ENCODE measurements at places on chromosomes 5 and 9.

DNA sequence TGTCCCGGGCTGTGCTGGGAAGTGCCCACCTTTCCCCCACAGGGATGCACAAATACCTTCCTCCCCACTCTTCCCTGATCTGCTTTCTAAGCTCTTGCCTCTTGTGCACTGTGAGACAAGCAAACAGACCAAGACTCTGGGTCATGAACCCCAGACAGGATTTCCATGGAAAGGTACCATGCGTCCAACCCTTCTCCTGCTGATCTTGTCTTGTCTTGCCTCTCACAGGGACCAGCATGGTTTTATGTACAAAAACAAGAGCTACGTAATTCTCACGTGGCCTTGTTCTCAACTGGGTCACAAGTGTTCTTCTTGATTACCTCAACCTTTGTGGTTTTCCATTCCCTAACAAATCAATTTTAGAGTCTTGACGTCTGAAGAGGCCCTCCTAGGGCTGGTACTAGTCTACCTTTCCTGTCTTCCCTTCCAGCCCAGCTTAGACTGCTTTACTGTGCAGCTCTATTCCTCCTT is 176.5 kb upstream of the MAP3K1 start:
- no peak for DNase-seq

- no peak for DNase-seq
These were observed 14.0 kb upstream of the CFAP95 start for GRCh38 chr9:69806627-69807026.

DNA sequence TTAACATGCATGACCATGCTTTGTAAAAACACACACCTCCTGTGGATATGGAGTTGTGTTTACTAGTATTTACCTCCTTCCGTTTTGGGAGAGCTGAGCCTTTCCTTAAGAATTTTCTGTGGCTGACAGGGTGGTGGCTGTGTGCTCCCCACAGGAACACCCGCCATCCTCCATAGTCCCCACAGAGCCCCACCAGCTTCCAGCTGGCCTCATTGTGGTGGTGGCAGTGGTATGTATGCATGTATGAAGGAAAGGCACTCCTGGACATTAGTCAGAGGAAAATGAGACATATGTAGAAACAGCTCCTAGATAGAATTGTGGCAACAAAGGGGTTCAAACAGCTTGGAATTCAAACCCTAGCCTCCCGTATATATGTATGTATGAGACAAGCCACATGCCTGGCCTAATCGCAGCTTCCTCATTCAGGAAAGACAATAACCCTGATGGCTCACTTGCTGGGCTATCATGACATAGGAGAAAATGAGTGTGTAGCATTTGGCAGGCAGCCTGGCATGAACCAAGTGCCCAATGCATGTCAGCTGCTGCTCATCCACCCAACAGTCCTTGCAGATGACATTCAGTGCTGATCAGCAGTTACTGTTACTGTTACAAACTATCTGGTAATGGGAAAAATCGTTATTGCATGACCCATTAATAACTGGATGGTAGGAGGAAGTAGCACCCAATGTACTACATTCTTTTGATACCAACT is 459.7 kb downstream of the EBF1 start:
- peak; percentile 2 for DNase-seq

GRCh38 chr9:126204708-126205225 is 121.9 kb upstream of the MVB12B start:
- no peak for DNase-seq

DNA sequence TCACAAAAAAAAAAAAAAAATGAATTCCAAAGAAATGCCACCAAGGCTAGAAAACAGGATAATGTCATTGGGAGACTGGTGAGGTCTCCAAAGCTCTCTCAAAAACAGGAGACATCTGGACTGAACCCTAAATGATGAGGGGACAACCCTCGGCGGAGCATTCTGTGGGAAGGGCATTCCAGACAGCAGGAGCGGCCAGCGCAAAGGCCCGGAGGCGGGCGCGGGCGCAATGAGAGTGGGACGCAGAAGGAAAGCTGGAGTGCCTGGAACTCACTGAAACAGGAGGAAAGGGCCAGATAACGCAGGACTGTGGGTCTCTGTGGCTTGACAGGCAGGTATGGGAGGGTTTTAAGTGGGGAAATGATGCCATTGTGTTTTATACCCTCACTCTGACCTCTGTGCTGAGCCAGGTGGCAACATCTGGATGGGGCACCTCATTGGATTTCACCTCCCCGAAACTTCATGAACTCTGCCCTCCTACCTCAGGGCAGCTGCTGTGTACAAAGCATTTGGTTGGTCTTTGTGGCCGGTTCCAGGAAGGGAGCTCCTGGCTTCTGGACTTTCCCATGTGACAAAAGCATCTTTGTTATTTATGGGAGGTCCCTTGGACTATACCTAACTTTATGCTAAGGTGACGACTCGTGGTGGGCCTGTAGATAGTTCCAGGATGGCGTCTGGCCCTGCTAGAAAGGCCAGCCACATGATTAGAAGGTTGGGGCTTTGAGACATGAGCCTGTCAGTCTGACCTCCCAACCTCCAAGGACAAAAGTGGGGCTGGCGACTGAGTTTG is 11.5 kb upstream of the MAPK9 start:
- no peak for DNase-seq

- peak; percentile 54 for DNase-seq
These were observed 19.7 kb downstream of the ANXA2R start for GRCh38 chr5:43020399-43020746.

DNA sequence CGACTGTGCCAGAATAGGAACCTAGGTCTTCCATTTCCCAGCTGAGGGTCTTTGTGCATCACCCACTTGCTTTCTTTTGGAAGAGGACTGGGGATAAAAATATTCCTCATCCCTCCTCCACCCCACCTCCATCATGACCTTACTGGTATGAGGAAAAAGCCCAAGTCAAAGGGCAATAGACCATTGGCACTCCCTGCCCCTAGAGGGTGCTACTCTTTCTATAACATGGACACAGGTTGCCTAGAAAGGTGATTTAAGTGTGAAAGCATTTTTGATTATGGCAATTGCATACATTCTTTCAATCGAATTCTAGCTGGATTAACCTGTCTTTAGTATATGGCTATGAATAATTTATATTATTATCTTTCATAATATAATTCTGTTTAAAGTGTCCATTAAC is 22.8 kb upstream of the ZNF618 start:
- peak; percentile 82 for DNase-seq

GRCh38 chr5:36934740-36935356 is 58.3 kb downstream of the NIPBL start:
- DNase-seq: no peak

DNA sequence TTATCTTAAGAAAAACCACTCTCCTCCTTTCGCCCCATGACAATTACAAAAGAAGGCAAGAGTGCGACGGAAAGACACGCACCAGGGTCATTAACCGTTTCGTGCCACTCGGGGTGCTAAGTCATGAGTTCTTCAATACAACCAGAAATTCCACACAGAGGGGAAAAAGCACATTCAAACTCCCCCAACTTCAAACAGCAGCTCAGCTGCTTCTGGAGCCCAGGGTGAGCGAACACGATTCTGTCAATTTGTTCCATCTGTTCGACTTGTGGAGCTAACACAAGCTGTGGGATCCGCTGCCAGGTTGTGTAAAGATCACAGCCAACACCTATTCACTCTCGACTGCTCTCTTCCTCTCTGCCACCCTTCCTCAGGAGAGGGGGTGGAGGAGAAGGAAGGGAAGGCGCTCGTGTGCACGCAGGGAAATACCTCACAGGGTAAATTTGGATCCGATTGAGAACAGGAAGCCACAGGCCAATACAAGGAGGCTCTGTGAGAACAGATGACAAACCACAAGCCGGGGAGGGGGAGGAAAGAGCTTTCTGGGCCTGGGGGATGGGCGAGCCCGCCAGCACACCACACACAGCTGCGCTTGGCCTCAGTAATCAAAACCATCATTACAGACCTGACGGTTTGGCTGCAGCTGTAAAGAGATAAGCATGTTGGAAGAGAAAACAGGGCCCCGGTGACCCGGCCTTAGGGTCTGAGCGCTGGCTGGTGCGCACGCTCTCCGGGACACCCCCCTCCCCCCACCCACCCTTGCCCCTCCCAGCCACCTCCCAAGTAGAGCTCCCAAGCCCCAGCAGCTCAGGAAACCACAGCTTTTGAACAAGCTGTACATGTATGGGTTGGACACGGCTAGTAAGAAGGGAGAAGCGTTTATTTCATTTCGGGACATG is 54.3 kb downstream of the PTCH1 start:
- DNase-seq: peak; percentile 58

- no peak for DNase-seq
These were observed 21.0 kb downstream of the GCNT4 start for GRCh38 chr5:75031366-75031765.

DNA sequence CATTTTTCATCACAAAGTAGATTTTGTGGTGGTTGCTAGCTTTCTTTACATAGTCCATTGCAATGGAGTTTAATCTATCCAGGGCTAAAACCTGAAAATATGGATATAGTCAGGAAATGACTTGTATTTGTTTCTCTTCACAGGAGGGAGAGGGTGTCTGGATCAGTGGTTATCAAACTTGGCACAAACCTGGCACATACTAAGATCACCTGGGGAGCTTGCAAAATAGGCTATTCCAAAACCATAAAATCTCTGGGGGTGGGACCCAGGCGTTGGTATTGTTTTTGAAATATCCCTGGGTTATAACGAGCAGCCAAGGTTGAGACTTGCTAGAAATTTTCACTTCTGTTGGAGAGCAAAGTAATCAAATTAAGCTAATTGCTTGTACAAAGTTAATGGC is 179.9 kb downstream of the PCSK1 start:
- no peak for DNase-seq

DNA sequence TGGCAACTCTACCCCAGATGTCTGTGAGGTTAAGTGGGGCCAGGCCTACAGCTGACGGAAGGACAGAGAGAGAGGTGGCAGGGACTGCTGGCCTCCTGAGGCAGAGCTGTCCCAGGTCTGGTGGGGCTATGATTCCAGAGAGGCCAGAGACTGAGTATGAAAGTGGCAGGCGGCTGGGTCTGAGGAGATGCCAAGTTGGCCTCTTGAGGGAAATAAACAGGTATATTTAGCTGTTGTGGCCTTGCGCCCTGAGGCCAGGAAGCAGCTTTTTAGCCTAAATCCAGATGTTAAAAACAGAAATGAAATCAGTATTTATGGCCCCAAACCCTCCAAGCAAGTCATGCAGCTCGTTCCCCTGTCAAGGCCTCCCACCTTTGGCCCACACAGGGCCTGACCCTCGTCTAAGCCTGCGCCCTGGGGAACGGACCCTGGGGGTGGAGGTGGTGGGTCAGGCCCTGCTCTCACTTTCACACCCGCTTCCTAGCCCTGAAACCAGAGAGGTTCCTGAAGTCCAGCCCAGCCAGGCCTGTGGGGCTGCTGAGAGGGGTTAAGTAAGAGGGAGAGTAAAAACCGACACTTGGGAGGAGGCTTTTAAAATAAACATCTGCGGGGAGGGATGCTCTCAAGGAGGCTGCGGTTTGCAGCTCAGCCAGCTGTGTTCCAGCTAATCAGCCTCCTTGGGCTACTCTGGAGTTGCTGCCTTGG is 18.7 kb downstream of the PCDHGC5 start:
- DNase-seq: no peak

DNA sequence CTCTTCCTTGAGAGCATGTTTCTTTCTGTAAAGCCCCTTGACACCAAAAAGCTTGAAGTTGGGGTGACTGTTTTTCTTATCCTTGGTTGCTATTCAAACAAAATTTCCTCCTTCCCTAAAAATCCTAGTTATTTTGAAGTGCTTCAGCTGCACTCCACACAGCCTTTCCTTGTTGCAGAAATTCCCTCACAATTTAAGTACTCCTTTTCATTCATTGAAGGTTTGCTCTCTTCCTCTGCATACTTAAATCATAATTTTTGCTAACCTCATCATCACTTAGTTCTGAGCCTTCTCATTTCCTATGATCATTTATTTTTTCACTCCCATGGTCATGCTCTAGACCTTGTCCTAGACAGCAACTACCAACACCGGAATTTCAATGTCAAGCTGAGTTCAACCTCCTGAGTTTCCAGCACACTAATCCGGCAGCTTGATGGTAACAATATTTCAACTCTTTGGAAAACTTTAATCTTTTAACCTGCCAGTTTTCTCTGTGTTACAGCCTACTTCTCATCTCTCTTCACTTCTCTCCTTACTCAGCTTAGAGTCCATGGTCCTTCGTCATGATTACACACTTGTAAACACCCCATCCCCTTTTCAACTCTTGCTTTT is 78.7 kb upstream of the ACTBL2 start:
- no peak for DNase-seq

- no peak for DNase-seq
These were observed 63.0 kb downstream of the TSSK1B start for GRCh38 chr5:113371721-113372196.

- peak; percentile 76 for DNase-seq
These were observed 36.2 kb upstream of the OTULIN start for GRCh38 chr5:14628346-14628745.

- no peak for DNase-seq
These were observed 15.3 kb upstream of the SLC9A3 start for GRCh38 chr5:539469-540070.

Data from GM23338 (cell line).